Choroid plexus epithelial cell (primary cell): ENCODE measurements at places on chromosomes 12 and 14.

DNA sequence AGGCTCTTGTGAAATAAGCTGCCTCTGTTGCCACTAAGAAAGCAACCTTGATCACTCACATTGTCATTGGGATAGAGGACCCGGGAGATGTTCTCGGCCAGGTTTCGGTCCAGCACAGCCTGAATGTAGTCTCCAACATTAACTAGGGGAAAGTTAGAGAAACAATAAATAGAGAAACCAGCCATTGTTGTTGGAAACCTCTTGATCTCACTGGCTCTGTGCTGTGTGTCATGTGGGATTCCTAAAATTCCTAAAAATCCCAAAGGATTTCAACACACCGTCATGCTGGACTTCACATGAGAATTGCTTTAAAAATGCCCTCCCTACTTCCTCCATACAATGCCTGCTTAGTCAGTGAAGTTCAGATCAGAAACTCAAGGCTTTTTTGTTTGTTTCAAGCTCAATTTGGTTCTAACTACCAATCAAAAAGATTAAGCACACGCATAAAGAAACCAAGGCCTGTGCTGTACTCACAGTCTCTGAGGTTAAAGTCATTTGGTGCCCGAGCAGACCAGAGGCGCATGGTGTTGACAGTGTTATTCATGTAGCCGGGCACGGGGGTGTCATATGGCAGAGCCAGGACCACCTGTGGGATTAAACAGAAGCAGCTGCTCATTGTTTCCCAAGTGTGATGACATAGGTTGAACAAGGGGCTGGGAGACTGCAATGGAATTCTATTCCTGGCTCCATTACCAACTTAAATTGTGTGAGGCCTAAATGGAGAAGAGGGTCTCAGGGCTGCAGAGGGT is 23.6 kb downstream of the PYGL start:
- DNase-seq, result peak; percentile 78

DNA sequence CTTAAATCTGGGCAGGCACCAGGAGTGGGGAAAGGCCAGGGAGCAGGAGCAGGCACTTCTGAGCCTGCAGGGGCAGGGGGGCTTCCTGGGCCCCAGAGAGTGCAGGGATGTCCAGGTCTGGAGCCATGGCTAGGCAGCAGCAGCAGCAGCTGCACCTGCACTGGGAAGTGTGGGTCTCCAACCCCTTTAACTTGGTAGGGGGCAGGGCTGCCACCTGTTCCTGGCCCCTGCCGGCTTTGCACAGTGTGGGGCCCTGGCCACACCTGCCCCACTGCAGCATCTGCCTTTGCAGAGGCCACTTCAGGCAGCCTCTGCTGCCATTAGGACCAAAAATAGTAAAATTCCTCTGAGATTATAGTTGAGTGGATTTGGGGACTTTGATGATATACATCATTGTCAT is 138.5 kb downstream of the SLC16A7 start:
- DNase-seq, result no peak

DNA sequence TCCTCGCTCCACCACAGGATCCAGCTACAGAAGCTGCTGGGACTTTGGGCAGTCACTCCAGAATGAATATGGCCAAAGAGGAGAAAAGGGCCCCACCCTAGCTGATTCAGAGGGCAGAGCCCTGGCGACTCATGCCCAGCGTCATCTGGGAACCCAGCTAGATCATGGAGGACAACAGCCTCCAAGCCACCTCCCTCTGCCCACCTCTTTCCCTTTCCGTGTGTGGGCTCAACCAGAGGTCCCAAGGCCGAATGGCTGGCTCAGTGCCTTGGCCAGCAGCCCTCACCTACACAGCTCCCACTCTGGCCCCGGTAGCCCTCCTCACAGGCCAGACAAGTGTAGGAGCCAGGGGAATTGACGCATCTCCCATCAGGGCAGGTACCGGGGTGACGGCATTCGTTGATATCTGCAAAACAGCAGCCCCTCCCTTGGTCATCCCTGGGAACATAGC is 17.4 kb downstream of the ISCA2 start:
- DNase-seq, result peak; percentile 42

DNA sequence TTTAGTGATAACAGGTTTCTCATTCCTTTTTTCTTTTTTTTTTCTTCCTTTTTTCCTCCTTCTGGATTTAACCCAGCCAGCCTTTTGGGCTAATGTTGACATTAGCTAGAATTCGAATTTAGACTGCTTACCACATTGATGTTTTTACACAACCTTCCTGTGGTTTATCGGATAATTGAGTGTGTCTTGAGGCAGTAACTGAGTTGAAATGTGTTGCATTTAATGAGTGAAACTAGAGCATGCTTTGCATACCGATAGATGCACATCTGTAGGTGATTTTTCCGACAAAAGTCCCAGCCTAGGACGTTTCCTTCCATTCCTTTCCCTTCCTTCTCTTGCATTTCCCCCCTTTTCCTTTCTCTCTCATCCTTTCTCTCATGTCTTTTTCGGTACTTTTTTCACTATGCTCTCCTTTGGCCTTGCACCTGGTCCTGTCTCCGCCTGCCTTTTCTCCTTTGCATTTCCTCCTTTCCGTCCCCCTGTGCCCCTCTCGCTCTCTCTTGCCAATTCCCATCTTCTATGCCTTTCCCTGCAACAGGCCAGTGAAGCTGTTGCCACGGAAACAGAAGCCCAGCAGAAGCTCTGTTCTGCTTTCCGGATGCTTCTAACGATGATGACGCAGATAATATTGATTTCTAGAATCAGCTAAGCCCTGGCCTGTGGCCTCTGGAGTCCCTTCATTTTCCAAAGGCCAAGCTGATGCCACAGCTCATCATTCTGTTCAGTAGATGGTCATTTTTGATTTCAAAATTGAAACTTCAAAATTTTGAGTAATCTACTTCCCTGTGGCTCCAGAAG is 76.1 kb downstream of the SLC25A47 start:
- no peak for DNase-seq

DNA sequence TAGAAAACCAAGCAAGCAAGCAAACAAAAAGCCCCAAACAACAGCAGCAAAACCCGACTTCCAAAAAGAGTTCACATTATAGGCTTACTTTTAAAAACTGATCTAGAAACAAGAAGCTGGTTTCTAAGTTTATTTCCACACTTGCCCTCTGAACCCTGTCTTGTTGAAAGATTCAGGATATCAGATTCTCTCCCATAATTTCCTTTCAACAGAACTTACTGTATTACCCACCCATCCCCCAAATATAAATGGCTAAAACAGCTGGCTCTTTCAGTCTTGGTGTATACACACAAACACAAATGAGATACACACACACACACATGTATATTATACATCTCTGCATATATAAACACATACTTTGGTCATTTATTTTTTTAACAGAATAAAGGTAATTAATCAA is 460.9 kb downstream of the ZFP36L1 start:
- DNase-seq, result no peak

GRCh38 chr12:117599849-117600248 is 238.4 kb upstream of the NOS1 start:
- no peak for DNase-seq

DNA sequence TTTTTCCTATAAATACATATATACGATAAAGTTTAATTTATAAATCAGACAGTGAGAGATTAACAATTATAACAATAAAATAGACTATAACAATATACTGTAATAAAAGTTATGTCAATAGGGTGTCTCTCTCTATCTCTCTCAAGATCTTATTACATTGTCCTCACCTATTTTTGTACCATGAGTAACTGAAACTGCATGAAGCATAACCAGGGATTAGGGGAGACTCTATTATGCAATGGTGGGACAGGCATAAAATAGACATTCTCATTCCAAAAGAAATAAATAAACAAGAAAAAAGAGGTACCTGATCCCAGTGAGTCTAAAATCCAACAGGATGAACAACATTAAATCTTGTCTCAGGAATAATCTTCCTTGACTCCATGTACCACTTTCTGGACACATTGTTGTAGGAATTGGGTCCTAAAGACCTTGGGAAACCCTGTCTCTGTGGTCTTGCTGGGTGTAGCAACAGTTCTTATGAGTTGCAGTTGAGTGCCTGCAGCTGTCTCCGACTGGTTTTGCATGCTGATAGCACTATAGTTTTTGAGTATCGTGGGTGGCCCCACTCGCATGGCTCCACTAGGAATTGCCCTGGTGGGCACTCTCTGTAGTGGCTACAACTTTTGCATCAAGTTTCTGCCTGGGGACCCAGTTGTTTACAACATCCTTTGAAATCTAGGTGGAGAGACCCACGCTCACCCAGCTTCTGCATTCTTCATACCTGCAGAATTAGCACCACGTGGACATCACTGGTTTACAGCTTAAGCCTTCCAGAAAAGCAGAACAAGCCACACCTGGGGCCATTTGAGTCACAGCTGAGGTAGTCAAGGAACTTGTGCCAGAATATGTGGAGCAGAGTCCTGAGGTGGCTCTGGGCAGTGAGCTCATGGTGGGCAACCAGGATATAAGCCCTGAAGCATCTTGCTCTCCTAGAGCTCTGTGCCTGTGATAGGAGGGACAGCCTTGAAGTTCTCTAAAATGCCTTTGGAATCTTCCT is 204.7 kb downstream of the KITLG start:
- no peak for DNase-seq

- DNase-seq, result no peak
These were observed 1.9 kb upstream of the FOXN3 start for GRCh38 chr14:89418976-89419375.

GRCh38 chr12:120321382-120322202 is 6.0 kb downstream of the PLA2G1B start:
- DNase-seq, result no peak

GRCh38 chr12:5864301-5864700 is 80.8 kb downstream of the ANO2 start:
- no peak for DNase-seq
